ENCODE measurements at places on chromosomes 16 and 17.
A peak's percentile ranks its signal among the peaks of the same experiment; 100 is the strongest.

- DNase-seq, result no peak
These were observed 132.0 kb downstream of the ANKRD11 start for GRCh38 chr16:89358030-89359005.

DNA sequence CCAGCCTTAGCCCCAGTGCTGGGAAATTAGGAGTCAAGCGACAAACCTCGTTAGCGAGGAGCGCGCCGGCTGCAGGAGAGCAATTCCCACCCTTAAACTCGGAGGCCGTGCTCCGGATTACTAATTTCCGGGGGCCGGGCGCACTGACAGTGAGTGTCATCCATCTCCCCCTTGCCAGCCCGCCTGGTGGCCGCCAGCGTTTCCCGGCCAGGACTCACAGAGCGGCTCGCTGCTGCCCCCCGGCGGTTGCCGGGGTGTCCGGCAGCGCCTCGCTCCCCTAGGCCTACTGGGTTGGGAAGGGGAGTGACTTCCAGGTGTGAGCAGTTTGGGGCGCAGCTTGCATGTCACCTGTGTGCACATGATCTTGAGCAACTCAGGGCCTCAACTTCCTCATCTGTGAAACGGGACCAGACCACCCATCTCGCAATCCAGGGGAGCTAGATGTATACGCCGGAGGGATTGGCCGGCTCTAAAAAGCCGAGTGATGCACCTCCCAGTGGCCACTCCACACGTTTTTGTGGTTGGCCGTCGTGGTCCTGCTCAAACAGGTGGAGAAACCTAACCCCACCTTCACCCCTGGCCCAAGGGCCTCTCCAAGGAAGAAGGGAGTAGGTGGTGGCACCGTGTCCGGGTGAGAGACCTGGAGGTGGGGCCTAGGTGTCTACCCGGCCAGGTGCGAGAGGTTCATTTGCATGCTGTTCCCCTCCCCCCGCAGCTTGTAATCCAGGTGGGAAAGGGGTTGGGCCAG, 2.5 kb upstream of the GSE1 start:
- DNase-seq, result peak; percentile 88

DNA sequence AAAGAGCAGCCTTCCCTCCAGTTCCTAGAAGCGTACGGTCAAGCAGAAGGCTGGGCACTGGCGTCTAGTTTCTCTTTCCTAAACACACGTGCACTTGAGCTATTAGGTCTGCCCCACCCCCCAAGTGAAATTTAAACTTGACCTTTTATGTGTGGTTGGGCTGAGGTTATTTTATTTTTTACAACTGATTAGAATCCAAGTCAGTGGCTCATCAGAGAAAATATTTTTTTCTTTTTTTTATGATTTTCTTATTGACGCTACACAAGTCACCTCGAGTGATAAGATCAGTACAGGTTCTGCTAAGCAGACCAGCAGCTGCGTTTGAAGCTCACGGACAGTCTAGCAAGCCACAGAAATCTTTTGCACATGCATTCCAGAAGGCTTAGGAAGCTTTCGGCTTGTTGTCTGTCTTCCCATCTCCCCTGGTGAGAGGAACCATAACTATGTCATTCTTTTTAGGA, 95.1 kb downstream of the ZFHX3 start:
- DNase-seq, result no peak

- no peak for DNase-seq
These were observed 113.7 kb upstream of the IRX3 start for GRCh38 chr16:54400261-54400660.

DNA sequence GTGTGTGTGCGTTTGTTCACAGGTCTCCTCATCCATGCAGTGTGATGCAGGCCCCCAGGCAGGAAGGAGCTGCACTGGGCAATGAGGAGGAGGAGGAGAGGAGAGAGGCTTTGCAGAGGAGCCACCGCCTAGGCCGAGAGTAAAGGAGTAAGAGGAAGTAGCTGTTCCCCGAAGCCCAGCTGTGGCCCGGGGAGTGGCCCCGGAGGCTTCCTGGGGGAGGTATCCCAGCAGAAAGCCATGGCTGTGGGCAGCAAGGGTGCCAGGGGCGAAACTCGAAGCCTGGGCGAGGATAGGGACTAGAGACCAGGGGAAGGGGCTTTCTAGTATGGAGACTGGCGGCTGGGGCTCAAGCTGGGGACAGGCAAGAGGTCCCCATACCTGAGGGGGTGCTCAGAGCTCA, 12.2 kb downstream of the C16orf95 start:
- DNase-seq, result no peak

GRCh38 chr17:1959871-1960544, 65.1 kb downstream of the RTN4RL1 start:
- no peak for DNase-seq

GRCh38 chr17:34644941-34645550, 65.7 kb downstream of the TMEM132E start:
- DNase-seq, result no peak

GRCh38 chr16:23433261-23433920, 19.6 kb downstream of the COG7 start:
- DNase-seq, result no peak

DNA sequence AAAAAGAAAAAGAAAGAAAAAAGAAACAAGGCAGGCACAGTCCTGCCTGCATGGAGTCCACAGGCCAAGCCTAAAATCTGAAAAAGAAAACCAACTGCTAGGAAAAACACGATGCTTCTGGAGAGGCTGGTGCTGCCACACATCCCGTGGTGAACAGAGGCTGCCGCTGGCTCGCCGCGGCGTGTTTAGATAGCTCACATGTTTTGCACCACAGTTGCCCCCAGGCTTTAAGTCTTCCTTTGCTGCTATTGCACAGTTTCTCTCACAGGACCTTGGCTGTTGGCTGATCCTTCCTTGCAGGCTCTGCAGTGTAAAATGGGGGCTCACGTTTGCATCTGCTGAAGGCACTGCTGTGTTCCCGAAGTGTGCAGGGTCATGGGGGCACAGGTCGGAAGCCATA, 8.6 kb downstream of the SLC6A4 start:
- DNase-seq, result no peak

- DNase-seq, result no peak
These were observed 117.5 kb downstream of the ASIC2 start for GRCh38 chr17:33175562-33175961.

- DNase-seq, result no peak
These were observed 96.1 kb downstream of the C17orf67 start for GRCh38 chr17:56737421-56738161.

- DNase-seq, result no peak
These were observed 10.2 kb upstream of the MAF start for GRCh38 chr16:79610771-79611170.

DNA sequence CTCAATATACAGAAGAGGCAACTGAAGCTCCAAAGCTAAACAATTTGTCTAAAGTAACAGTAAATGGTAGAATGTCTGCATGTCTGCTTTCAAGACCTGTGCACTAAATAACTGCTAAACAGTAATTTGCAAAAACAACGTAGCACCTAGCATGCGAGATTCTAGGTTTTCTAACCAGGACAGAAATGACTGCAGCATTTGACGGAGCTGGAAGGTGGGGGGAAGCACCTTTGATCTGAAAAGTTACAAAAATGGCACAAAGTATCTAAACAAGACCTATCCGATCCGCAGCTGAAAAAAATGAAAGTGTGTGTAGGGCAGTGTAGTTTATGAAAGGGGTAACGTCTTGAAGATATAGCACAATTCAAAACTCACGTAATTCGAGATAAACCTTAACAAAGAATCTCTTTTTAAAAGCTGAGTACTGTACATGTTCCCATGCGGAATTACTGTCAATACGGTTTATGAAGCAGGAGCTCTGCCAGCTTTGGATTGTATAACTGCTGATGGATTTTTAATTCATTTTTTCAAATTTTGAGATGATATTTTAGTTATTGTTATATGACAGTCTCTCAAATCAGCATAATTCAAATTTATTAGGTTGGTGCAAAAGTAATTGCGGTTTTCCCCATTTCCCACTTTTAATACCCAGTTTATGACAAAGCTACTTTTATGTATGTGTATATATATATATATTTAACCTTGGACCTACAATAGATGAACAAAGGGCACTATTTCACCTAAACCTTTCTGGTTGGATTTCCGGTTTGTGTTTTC, 1.2 kb upstream of the WIPI1 start:
- DNase-seq, result no peak

- DNase-seq, result no peak
These were observed 37.9 kb upstream of the SMIM36 start for GRCh38 chr17:55549140-55549539.

GRCh38 chr17:51121620-51122472, 1.2 kb upstream of the SPAG9 start:
- peak; percentile 88 for DNase-seq

DNA sequence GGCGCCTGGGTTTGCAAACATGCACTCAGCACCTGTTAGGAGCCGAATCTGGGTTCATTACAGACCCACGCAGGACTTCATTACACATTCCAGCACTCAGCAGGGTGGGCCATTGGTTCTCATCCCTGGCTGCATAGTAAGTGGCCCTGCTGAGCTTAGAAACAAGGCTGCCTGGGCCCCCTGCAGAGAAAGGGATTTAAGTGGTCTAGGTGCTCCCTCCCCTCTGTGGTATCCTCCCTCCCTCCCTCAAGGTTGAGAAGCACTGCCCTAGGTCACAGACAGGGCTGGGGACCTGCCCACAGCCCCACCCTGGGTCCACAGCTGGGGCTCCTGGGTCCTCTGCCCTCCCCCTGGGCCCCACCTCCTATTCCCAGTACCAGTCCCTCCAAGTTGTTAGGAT, 28.3 kb downstream of the WNT3 start:
- DNase-seq, result no peak

- DNase-seq, result no peak
These were observed 31.9 kb downstream of the CDK5R1 start for GRCh38 chr17:32518646-32519227.

DNA sequence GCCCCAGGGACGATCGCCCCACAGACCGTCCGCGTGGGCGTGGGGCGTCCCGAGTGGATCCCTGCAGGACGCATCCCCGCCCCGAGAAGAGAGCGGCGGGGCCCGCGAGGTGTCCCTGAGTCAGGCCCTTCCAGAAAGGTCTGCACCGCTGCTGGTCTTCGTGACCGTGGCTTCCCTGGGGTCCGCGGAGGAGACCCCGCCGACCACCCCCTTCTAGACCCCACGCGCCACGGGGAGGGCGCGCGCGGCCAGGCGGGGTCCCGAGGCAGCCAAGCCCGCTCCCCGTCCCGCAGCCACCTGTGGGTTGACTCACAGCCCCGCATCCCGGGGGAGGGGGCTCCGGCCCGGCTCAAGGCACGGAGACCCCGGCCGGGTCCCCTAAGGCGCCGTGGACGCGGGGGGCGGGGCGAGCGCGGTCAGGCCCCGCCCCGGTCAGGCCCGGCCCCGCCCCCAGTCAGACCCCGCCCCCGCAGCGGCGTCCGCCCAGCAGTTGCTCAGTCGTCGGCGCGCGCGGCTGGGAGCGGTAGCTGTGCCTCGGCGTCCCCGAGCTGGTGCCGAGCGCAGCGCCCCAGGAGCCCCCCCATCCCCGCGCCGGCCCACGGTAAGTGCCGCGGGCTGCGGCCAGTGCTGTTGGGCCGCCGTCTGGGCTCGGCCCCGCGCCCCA, at the start of gene BAIAP3:
Gene BAIAP3 (plus strand): TSS at position 497 of the 664 bp plus-strand sequence. CDS start 4,905 bp downstream, outside the sequence.
- peak; percentile 35 for DNase-seq

DNA sequence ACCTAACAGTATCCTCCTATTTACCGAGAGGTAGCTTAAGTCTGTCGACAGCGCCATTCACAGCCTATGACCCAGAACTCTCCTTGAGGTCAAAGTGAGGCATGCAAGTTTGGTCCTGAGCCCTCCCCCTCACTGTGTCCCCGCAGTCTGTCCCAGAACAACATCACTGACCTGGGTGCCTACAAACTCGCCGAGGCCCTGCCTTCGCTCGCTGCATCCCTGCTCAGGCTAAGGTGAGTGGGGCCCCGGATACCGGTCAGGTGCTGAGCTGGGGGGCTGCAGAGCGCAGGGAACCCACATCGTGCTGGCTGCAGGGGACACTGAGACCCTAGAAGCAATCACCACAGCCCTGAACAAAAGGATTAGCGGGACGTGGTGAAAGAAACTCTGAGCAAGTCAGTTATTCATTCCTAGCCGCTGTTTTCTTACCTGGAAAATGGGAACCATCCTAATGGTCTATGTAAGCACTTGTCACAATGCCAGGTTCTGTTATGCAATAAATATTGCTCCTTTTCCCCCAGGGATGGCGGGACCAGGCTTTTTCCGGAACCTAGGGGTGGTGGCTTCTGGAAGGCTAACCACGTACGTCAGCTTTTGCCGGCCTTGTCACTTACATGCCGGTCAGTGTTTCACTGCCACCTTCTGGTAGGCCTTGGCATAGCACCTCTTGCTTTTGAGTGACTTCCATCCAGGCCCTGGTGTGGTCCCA, 23.8 kb downstream of the DEXI start:
- peak; percentile 74 for DNase-seq

DNA sequence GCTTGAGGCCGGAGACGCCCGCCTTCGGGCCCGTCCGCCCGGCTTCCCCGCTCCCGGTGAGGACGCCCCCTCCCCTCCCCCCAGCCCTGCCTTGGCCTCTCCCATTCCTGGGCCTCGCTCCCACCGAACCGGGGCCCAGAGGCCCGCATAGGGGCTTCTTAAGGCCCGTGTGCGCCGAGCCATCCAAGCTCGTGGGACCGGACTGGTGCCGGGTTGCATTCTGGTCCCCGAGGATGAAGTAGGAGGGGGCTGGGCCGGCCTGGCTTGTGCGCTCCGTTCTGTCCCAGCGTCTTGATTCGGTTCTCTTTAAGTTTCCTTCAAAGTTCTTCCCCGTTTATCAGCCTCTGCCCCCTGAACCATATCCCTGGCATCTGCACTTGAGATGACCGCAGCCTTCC, 488 bp downstream of the SENP3 start:
- DNase-seq, result no peak

DNA sequence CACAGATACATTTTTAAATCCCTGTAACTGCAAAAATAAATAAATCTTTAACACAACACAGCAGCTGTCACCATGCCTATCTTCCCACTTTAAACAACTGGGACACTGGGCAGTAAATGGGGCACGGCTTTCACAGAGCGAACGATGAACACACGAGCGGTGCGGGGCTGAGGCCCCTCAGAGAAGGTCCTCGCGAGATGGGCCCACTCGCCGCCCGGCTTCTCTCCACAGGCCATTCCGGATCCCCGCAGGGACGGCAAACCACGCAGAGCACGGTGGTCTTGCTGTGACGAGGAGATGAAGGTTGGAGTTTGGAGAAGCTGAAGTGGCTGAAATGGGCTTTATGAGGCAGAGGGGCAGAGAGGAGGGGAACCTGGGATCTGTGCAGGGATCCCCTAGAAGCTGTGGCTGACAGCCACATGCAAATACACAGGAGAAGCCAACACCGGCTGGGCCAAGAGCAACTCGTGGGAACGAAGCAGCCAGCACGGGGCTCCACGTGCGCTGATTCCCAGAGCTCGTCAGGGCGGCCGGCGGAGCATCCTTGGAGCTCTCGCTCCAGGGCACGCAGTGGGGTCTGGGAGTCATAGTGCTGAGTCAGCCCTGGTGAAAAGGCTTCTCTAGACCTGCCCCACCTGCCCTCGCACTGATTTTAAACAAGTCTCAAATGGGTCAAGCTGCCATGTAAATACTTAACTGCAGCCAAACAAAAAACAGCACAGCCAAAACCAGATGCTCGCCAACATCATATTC, 31.7 kb downstream of the CCDC57 start:
- DNase-seq, result no peak

Measured in activated T-cell treated with anti-CD3 and anti-CD28 coated beads, Interleukin-2, amount 50 U/mL, for 4 hours (primary cell).